ENCODE measurements at places on chromosomes 2 and 18.

- no peak for DNase-seq
Measured at GRCh38 chr2:145759228-145759915, 1239.5 kb upstream of the ZEB2 start.

- DNase-seq = no peak
Measured at GRCh38 chr2:179646862-179647587, 214.4 kb downstream of the ZNF385B start.

GRCh38 chr2:133360882-133361281 is 207.4 kb downstream of the NCKAP5 start:
- no peak for DNase-seq

- no peak for DNase-seq
Measured at GRCh38 chr2:72893594-72894319, 6.5 kb downstream of the SPR start.

DNA sequence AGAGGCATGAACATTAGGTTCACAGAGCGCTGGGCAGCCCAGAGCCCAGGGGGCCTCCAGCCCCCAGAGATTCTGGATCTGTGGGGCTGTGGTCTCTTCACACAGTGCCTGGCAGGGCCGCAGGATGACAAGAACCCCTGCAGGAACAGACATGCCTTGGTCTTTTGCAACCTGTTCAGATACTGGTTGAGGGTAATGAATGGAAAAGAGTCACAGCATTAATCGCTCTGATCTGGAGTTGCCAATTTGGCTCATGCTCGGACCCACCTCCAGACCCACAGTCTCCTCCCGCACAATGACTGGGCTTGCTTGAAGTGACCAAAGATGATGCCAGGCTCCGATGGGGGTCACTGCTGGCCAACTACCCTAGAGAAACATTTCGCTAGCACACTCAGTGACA is 229.4 kb upstream of the SMAD2 start:
- no peak for DNase-seq

Measured in stimulated activated naive CD4-positive, alpha-beta T cell treated with Interleukin-2 at 50 U/mL for 16 hours (primary cell).